ENCODE measurements at places on chromosomes 2 and 18.

- no peak overlapping the region for H3K4me3 ChIP-seq
- no peaks in the 10 kb centered on the region for H3K27me3 ChIP-seq
- H3K4me1 ChIP-seq: no peaks in the 10 kb centered on the region
- H3K36me3 ChIP-seq: no peaks in the 10 kb centered on the region
These were observed 97.0 kb upstream of the CD226 start for GRCh38 chr18:70044632-70045031.

GRCh38 chr2:963876-964275 lies 13.2 kb downstream of the SNTG2 start:
- no peaks in the 10 kb centered on the region for H3K27me3 ChIP-seq
- H3K4me3 ChIP-seq: no peak overlapping the region
- no peaks in the 10 kb centered on the region for H3K36me3 ChIP-seq
- no peak for DNase-seq
- H3K4me1 ChIP-seq: no peaks in the 10 kb centered on the region
- no peak overlapping the region for H3K27ac ChIP-seq

DNA sequence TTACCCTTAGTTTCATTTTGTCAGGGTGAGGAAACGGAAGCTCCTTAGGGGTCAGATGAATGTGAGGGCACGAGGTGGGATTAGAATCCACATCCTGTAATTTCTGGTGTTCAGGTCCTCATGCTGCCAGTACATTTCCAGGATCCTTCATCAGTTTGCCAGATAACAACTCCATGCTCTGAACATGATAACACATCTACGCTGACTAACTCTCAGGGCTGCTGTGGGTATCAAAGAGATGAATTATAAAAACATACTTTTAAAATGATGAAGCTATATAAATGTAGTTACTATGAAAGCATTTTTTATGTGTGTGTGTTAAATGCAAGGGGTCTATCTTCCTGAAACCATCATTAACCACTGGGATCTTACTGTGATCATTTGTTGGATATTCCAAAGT lies 325.9 kb downstream of the SLC8A1 start:
- no peak overlapping the region for H3K4me3 ChIP-seq
- H3K4me1 ChIP-seq: peaks cover 51% of the 10 kb centered on the region
- no peaks in the 10 kb centered on the region for H3K36me3 ChIP-seq
- no peaks in the 10 kb centered on the region for H3K27me3 ChIP-seq
- no peak for DNase-seq

GRCh38 chr2:11304476-11304875 lies 40.0 kb downstream of the ROCK2 start:
- no peak overlapping the region for H3K27ac ChIP-seq
- no peak for DNase-seq
- H3K27me3 ChIP-seq: no peaks in the 10 kb centered on the region
- H3K4me1 ChIP-seq: peaks cover 50% of the 10 kb centered on the region
- no peaks in the 10 kb centered on the region for H3K36me3 ChIP-seq
- no peak overlapping the region for H3K4me3 ChIP-seq

- no peaks in the 10 kb centered on the region for H3K36me3 ChIP-seq
- no peak overlapping the region for H3K27ac ChIP-seq
- DNase-seq: peak; percentile 87
- no peaks in the 10 kb centered on the region for H3K27me3 ChIP-seq
- H3K4me1 ChIP-seq: peaks cover 40% of the 10 kb centered on the region
- no peak overlapping the region for H3K4me3 ChIP-seq
These were observed 26.5 kb upstream of the CREB1 start for GRCh38 chr2:207503234-207503633.

- H3K4me1 ChIP-seq: peaks cover 9% of the 10 kb centered on the region
- no peak overlapping the region for H3K4me3 ChIP-seq
- DNase-seq: no peak
- no peaks in the 10 kb centered on the region for H3K27me3 ChIP-seq
These were observed 39.3 kb upstream of the ID2 start for GRCh38 chr2:8642366-8643068.

- no peaks in the 10 kb centered on the region for H3K36me3 ChIP-seq
- no peaks in the 10 kb centered on the region for H3K4me1 ChIP-seq
- no peak overlapping the region for H3K27ac ChIP-seq
These were observed 750.8 kb upstream of the KLHL29 start for GRCh38 chr2:22634167-22634566.

GRCh38 chr2:149146876-149147275 lies 108.4 kb downstream of the LYPD6B start:
- peak; percentile 62 for DNase-seq
- H3K4me3 ChIP-seq: no peak overlapping the region
- no peak overlapping the region for H3K27ac ChIP-seq
- H3K27me3 ChIP-seq: no peaks in the 10 kb centered on the region
- H3K36me3 ChIP-seq: no peaks in the 10 kb centered on the region
- no peaks in the 10 kb centered on the region for H3K4me1 ChIP-seq
